ENCODE measurements at places on chromosomes 2 and 18. TPM values are rescaled to one million over a fixed set of nuclear protein-coding genes. Genes with fewer than 3 reads are reported as not detected.

LRATD1 gene
- polyA plus RNA-seq = 20.3 TPM

SERPINB13 gene
- polyA plus RNA-seq = not detected

KLHL14 gene
- polyA plus RNA-seq = 25.7 TPM

CEP192 gene
- polyA plus RNA-seq = 34.7 TPM

MFSD2B gene
- 3.7 TPM for polyA plus RNA-seq

- DNase-seq = peak; percentile 29
These were observed 1.2 kb downstream of the BMPR2 start for GRCh38 chr2:202377207-202377761.

- no peak for DNase-seq
These were observed 169.1 kb upstream of the KLF7 start for GRCh38 chr2:207334624-207335371.

DNA sequence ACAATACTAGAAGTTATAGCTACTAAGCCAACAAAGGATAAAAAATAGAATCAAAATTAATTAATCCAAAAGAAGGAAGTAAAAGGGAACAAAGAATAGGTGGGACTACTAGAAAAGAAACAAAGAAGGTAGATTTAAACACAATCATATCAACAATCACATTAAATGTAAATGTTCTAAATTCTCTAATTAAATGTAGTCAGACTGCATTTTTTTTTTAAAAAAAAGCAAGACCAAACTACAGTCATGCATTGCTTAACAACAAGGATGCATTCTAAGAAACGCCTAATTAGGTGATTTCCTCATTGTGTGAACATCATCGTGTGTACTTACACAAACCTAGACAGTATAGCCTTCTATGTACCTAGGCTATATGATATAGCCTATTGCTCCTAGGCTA is 59.7 kb upstream of the ADAM23 start:
- DNase-seq = no peak

- DNase-seq = no peak
These were observed 461 bp downstream of the PRADC1 start for GRCh38 chr2:73232403-73233153.

DNA sequence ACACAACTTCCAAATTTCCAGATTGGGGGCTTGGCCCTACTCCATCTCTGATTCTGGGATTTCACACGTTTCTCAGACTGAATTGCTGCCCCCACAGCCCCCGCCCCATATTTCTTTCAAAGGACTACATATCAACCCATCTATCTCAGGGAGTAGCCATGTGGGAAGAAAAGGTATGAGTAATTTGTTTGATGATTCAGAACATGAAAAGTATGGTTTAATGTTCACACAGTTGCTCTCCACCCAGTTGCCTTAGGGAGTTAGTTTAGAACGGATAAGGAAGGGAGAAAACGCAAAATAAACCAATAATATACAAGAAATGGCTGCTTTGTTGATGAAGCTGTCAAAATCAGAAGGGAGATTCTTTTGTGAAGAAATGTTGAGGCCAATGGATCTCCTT is 145.1 kb downstream of the PIEZO2 start:
- no peak for DNase-seq

DNA sequence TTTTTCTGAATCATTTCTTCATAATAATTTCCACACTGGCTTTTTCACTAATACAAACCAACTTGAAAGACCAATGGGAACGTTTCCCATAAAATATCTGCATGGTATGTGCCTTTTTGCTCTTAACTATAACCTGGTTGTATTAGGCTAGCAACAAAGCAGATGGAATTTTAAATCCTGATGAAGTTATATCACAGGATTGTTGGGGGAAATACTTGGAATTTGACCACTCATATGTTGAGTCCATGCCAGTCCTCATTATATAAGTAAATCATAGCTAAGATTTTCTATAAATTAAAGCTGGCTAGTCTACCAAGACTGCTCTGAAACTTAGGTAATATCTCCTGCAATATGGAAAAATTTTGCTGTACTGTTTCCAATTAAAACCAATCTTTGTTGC is 99.5 kb downstream of the TANC1 start:
- no peak for DNase-seq

GRCh38 chr2:118698564-118698963 is 148.9 kb downstream of the EN1 start:
- DNase-seq = no peak

DNA sequence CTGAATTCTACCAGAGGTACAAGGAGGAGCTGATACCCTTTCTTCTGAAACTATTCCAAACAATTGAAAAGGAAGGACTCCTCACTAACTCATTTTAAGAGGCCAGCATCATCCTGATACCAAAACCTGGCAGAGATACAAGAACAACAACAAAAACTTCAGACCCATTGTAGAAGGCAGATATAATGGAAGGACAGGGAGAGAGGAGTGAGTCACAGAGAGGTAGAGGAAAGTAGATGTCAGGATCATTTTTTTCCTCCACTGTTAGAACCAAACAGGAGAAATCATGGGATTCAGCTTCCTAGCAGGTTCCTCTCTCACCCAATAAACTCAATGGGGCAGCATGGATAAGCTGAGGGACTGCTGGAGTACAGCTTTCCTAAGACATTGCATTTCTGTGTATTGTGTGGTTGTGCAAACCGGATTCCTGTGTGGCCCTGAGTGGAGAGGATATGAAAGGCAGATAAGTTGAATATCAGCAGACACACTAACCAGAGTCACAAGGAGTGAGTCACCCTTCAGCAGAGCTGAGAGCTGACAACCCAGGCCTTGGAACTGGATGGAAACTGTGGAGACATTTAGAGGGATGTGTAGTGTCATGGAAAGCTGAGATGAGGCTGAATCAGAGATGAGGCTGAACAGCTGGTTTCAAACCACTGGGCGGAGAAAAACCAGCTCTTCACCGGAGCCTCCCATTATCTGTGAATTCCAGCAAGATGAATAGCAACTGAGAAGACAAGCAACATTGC is 60.9 kb upstream of the MMADHC start:
- DNase-seq = no peak

DNA sequence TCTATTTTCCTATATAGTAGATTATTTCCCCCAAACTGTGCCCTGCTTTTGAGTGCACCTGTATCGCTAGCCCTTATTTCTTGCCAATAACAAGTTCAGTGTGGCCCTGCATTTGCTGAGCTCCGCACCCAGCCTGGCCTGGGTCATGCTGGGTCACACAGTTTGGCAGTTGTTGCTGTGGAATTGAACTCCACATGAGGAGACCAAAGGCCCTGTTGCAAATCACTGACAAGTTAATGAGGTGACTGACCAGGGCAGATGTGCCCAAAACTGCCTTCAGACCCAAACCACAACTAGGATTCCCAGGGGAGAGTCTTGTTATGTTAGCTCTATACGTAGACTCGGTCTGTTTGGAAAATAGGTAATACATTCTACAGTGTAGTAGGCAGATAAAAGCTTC is 31.0 kb downstream of the COL4A4 start:
- DNase-seq = no peak

GRCh38 chr2:159968279-159968900 is 94.0 kb downstream of the PLA2R1 start:
- no peak for DNase-seq

- DNase-seq = no peak
These were observed 39.4 kb downstream of the AGAP1 start for GRCh38 chr2:235533198-235533597.

DNA sequence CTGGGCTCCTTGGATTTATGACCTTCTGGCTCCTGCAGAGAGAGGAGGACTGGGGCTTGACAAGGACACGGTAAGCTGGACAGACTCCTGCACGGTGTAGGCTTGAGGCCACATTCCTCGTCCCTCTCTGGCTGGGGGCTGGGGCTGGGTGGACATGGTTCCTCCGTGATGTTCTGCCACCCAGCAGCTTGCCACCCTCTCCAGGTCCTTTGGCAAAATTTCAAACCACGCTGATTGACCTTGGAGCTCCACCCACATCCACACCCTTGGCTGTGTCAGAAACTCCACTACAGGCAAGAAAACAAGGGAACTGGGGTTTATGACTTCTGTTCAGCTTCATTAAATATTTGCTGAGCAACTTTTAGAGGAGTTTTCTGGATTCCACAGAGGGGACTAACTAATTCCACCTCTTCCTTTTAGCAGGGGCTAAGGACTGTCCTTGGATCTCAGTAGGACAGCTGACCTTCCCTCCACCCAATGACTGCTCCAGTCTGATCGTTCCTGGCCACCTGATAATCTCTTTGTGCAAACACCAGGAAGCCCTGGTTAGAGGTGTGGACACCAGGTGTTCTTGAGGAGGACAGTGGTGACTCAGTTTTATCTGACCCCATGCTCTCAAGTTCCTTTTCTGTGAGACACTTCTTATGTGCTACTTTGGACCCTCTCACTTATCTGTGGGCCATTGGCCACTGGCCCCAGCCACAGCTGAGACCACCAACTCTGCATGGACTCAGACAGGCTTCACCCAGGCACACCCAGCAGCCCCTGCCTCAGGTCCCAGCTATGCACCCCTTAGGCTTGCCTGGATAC is 29.3 kb downstream of the GPR55 start:
- DNase-seq = no peak

GRCh38 chr2:65846989-65847678 is 414.7 kb upstream of the SPRED2 start:
- no peak for DNase-seq

DNA sequence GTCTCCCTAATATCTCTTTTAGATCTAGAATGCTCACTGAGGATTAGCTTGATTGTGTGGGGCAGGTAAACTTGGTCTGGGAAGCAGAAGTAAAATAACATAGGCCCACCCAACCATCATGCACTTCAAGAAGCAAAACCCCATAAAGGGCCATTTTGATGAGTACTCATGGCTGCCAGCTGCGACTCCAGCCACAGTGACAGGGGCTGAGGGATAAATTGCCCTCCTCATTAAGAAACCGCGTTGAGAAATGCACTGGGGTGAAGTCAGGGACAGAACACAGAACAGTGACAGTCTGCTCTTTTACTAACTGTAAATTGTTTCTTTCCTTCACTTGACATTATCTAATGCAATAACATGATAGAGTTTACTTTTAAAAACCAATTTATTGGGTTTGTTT is 60.2 kb downstream of the RND3 start:
- no peak for DNase-seq

DNA sequence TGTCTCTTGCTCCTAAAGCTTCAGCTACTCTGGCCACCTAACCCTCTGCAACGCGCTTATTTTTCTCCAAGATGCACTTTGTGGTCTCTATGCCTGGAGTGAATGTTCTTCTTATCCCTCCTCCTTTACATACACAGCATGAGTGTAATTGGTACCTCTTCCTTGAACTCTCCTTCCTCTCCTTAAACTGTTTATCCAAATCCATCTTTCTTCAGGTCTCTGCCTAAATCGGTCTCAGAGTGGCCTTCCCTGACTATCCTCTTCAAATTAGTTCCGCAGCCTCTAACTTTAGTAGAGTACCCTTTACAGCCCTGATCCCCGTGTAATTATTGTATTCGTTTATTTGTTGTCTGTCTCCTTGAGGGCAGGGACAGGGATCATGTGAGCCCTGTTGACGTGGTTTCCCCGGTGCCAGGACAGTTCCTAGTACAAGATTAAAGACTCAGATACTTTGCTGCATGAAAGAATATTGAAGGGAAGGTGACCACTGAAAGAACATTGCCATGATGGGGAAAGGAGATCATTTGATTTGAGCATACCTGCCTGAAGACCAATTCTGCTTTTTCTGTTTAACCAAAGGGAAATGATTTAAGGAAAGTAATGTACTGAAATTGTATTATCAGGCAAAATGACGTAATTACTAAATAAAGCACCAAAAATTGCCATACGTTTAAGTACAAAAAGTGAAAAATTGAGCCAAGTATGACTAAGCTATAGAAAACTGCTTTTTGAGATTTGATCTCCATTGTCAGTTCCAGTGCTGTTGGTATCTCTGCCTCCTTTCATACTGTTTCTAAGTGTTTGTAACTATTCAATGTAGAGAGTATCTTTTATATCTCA is 1.2 kb downstream of the CNOT9 start:
- peak; percentile 34 for DNase-seq

GRCh38 chr2:214220251-214220650 is 190.6 kb upstream of the VWC2L start:
- no peak for DNase-seq

DNA sequence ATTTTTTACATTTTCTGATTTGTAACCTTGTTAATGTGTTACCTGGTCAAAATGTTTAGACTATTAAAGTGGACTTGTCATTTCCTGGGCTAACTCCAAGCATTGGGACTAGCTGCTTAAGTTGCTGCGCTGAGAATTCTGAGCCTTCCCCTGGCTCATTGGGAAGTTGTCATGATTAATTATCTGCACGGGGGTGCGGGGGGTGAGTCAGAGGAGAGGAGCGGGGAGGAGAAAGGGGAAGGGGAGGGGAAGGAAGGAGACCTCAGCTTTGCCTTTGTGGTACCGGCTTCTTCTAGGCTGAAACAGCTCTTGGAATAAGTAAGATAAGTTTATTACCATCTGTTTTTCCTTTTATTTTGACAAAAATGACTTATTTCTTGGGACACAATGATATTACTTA is 52.9 kb upstream of the APCDD1 start:
- DNase-seq = peak; percentile 40

GRCh38 chr2:216777637-216778273 is 82.1 kb downstream of the TNP1 start:
- no peak for DNase-seq

DNA sequence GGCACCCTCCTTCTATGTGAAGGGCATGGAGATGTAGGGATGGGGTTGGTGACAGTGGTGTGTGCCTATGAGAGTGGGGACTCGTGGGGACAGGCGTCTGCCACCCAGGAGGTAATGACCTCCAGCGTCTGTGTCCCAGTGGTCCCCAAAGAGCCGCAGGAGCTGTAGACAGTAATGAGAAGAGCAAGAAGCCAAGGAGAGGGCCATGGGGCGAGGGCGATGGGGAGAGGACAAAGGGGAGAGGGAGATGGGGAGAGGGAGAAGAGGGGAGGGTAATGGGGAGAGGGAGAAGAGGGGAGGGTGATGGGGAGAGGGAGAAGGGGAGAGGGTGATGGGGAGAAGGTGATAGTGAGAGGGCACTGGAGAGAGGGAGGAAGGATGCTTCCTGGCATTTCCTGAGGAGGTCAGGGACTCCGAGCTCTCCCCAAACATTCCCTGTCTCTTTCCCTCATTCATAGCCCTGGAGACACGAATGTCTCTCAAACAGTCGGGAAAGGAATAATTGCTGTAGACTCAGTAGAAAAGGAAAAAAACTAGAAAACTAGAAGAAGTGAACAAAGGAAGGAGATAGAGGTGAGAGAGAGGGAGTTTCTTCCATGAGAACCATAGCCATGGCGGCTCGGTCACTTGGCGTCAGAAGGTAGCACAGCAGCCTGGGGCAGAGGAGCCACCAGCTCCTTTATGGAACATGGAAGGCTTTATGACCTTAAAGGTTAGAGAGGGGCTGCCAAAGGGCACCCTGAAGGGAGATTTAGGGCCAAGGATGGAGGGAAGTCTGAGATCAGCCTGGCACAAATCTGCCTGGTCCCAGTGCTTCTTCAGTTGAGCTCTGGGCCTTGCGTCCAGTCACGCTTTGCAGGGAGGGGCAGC is 39.5 kb downstream of the PSD4 start:
- no peak for DNase-seq

DNA sequence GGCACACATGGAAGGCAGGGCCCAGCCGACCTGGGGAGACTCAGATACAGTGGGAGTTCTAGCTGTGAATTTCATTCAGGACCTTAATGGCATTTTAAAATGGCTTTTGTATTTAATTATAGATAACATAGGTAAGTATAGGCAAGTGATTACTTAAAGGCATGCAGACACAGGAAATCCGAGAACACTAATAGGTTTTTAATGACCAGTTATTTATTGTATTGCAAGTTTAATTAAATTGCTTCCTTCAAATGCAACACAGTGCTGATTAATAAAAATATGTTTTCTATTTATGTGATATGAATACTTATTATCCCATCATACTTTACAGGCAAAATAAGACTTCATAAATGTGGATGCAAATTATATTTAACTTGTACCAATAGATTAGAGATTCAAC is 19.7 kb upstream of the SH3RF3 start:
- DNase-seq = no peak
